ENCODE measurements at places on chromosomes 16 and 17. TPM values are rescaled to one million over a fixed set of nuclear protein-coding genes. Genes with fewer than 3 reads are reported as not detected.

GRCh38 chr17:73065376-73065775, 27.1 kb downstream of the SLC39A11 start:
- no peak for DNase-seq

DNA sequence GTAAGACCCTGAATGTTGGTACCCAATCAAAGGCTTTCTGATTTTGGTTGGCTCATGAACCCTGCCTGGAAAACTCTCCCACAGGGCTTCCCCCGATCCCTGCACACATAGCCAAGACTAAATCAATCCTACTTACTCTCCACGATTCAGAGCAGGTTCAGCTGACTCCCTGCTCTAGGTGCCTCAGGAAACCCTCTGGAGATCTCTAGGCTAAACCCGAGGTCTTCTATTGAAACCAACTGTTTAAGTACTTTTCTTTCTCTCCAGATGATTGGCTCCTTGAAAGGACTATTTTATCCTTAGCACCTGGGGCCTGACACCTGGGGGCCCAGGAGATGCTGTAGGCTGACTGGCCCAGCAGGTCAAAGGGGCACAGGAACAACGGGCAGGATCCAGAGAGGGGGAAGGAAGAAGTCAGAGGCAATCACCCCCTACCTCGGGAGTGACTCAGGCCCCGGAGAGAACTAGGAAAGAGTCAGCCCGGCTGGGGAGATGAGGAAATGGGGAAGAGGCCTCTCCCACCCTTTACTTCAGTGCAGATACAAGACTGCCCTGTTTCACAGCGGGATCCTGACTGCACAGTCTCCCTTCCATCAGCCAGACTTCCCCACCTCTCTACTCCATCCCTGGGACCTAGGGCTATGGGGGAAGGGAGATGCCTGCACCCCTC, 2.0 kb downstream of the TBC1D10B start:
- DNase-seq, result no peak

GRCh38 chr16:82761236-82761635, 134.5 kb downstream of the CDH13 start:
- no peak for DNase-seq

- no peak for DNase-seq
These were observed 910.5 kb downstream of the CDH11 start for GRCh38 chr16:64211331-64211730.

NPIPA1 gene
- total RNA-seq, result 133 TPM

CES3 gene
- 4.5 TPM for total RNA-seq

G6PC1 gene
- not detected for total RNA-seq
